ENCODE measurements at places on chromosomes 5 and 9.
A peak's percentile ranks its signal among the peaks of the same experiment; 100 is the strongest.

GRCh38 chr9:38119560-38120236 lies 50.7 kb upstream of the SHB start:
- no peaks in the 10 kb centered on the region for H3K4me1 ChIP-seq
- no peaks in the 10 kb centered on the region for H3K27me3 ChIP-seq
- H3K27ac ChIP-seq, result no peak overlapping the region
- no peak for DNase-seq

DNA sequence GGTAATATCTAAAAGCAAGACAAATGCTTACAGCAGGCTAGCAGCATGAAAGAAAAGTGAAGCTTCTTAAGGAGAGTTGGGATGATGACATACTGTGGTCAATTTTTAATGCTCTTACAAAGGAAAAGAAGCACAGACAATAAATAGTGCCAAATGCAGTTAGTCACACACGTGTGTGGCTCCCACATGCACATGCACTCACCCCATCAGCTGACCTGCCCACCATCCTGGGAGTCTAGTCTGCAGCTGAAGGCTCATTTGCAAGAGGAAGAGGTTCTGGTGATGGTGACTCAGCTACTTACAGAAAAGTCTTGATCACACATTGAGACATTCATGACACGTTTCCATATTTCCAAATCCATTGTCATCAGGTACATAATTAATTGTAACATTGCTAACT lies 129.3 kb downstream of the MRPL36 start:
- H3K27me3 ChIP-seq, result peaks cover 5% of the 10 kb centered on the region
- H3K27ac ChIP-seq, result no peak overlapping the region
- no peak for DNase-seq

DNA sequence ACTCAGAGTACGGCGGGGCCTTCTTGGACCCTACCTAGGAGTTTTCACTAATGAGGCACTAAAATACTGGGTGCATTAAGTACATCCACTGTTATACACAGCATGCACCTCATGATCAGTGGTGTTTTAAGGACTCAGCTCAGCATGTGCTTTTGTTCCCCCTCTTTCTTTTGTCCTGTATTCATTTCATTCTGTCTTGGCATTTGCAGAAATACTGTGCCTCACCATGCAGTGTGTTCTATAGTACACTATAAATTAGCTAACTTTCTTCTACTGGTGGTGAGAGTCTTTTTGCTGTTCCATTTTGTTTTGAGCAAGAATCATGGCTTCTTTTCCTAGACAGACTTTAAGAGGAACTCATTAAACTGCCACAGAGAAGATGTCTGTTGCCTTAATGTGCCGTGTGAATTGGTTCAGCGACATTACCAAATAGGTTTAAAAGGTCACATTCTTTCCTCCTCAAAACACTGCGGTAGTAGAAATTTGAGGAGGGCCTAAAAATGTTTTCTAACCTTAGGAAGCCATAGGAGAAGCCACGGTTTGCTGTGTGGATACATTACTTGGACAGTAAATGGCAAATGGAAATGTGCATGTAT lies 276.6 kb downstream of the MAST4 start:
- H3K36me3 ChIP-seq, result no peaks in the 10 kb centered on the region
- no peak overlapping the region for H3K4me3 ChIP-seq
- H3K27me3 ChIP-seq, result no peaks in the 10 kb centered on the region
- H3K4me1 ChIP-seq, result no peaks in the 10 kb centered on the region

- H3K4me1 ChIP-seq, result no peaks in the 10 kb centered on the region
- H3K4me3 ChIP-seq, result no peak overlapping the region
- DNase-seq, result no peak
- no peaks in the 10 kb centered on the region for H3K36me3 ChIP-seq
These were observed 78.7 kb downstream of the RFX3 start for GRCh38 chr9:3447143-3447542.

GRCh38 chr5:139377226-139377625 lies 5.9 kb downstream of the SLC23A1 start:
- no peaks in the 10 kb centered on the region for H3K27me3 ChIP-seq
- H3K27ac ChIP-seq, result no peak overlapping the region
- H3K4me3 ChIP-seq, result no peak overlapping the region
- no peaks in the 10 kb centered on the region for H3K4me1 ChIP-seq

DNA sequence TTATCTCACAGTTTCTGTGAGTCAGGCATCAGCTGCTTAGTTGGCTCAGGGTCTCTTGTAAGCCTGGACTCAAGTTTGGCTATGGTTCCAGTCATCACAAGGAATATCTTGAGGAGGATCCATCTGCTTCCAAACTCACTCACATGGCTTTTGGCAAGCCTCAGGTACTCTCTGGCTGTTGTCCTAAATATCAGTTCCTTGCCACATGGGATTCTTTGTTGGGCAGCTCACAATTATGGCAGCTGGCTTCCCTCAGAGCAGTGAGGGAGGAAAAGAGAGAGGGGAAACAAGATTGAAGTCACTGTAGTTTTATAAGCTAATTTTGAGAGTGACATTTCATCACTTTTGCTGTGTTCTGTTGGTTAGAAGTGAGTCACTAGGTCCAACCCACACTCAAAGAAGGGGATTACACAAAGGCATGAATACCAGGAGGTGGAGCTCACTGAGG lies 144.5 kb downstream of the GCNT1 start:
- no peaks in the 10 kb centered on the region for H3K4me1 ChIP-seq
- H3K4me3 ChIP-seq, result no peak overlapping the region
- H3K36me3 ChIP-seq, result no peaks in the 10 kb centered on the region
- H3K27ac ChIP-seq, result no peak overlapping the region
- no peaks in the 10 kb centered on the region for H3K27me3 ChIP-seq

GRCh38 chr5:8538821-8539220 lies 669.9 kb downstream of the MTRR start:
- no peaks in the 10 kb centered on the region for H3K4me1 ChIP-seq
- H3K4me3 ChIP-seq, result no peak overlapping the region
- no peak overlapping the region for H3K27ac ChIP-seq
- H3K27me3 ChIP-seq, result no peaks in the 10 kb centered on the region

DNA sequence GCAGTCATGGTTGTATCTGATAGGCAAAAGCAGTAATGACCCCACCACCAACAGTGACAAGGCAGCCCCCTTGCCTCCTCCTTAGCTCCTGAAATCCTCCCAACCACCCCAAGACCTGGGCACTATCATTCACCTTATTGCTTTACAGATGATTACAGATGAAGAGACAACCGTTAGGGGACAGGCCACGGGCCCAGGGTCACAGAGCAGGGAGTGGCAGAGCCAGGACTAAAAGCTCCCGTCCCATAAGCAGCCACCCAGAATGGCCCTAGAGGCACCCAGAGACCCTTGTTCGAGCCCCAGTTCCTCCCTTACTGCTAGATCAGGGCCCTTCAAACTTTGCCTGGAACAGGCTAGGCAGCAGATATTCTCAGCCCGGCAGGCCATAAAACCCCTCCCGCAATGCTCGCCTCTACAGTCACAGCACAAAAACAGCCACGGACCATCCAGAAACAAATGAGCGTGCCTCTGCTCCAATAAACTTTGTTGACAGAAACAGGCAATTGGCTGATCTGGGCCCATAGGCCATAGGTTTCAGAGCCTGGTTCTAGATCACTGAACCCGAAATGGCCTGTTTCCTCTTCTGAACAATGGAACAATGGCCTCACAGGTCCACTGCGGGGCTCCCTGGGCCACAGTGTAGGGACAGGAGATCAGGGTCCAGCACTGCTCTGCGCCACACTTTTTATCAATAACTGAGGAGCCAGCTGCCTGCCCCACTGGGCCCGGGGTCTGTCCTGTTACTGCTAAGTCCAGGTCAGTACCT lies 67.0 kb downstream of the LRSAM1 start:
- H3K36me3 ChIP-seq, result peaks cover 62% of the 10 kb centered on the region
- no peak for DNase-seq
- peaks cover 26% of the 10 kb centered on the region for H3K4me1 ChIP-seq
- H3K27me3 ChIP-seq, result no peaks in the 10 kb centered on the region
- H3K27ac ChIP-seq, result peak overlapping the region; percentile 13

DNA sequence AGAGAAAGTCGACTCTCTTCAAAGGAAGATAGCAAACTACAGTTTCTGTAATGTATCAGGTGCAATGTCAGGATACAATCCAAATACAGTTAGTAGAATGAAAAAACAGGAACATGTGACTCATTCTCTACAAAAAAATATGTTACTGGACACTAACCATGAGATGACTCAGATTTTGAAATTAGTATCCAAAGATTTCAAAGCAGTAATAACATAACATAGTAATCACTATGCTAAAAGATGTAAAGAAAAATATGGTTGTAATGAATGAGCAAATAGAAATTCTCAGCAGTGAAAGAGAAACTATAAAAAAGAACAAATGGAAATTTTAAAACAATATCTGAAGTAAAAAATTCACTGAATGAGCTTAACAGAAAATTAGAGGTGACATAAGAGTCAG lies 42.3 kb downstream of the SHOC1 start:
- H3K4me3 ChIP-seq, result no peak overlapping the region
- H3K27ac ChIP-seq, result no peak overlapping the region
- H3K36me3 ChIP-seq, result no peaks in the 10 kb centered on the region
- no peaks in the 10 kb centered on the region for H3K27me3 ChIP-seq
- no peak for DNase-seq
- H3K4me1 ChIP-seq, result no peaks in the 10 kb centered on the region

GRCh38 chr5:64108674-64109073 lies 57.0 kb upstream of the RNF180 start:
- no peak for DNase-seq
- no peaks in the 10 kb centered on the region for H3K27me3 ChIP-seq
- no peaks in the 10 kb centered on the region for H3K36me3 ChIP-seq
- no peak overlapping the region for H3K27ac ChIP-seq

- no peak for DNase-seq
- H3K27ac ChIP-seq, result no peak overlapping the region
- H3K4me1 ChIP-seq, result no peaks in the 10 kb centered on the region
- no peaks in the 10 kb centered on the region for H3K36me3 ChIP-seq
These were observed 259.0 kb downstream of the IRX2 start for GRCh38 chr5:2492476-2492875.

GRCh38 chr9:110081395-110081794 lies 126.6 kb downstream of the C9orf152 start:
- H3K4me3 ChIP-seq, result no peak overlapping the region
- peak overlapping the region; percentile 77 for H3K27ac ChIP-seq
- DNase-seq, result no peak
- H3K27me3 ChIP-seq, result no peaks in the 10 kb centered on the region

- no peaks in the 10 kb centered on the region for H3K4me1 ChIP-seq
- no peaks in the 10 kb centered on the region for H3K27me3 ChIP-seq
- H3K36me3 ChIP-seq, result no peaks in the 10 kb centered on the region
- no peak overlapping the region for H3K27ac ChIP-seq
- H3K4me3 ChIP-seq, result no peak overlapping the region
- no peak for DNase-seq
These were observed 19.5 kb downstream of the BTNL3 start for GRCh38 chr5:181008136-181008535.

- H3K27me3 ChIP-seq, result no peaks in the 10 kb centered on the region
- no peaks in the 10 kb centered on the region for H3K36me3 ChIP-seq
- H3K27ac ChIP-seq, result no peak overlapping the region
These were observed 234.2 kb downstream of the ZNF608 start for GRCh38 chr5:124512236-124512635.

- H3K27ac ChIP-seq, result no peak overlapping the region
- no peaks in the 10 kb centered on the region for H3K36me3 ChIP-seq
- no peak for DNase-seq
- H3K4me1 ChIP-seq, result peaks cover 4% of the 10 kb centered on the region
- no peaks in the 10 kb centered on the region for H3K27me3 ChIP-seq
These were observed 280.7 kb downstream of the SPOCK1 start for GRCh38 chr5:137218471-137218870.

DNA sequence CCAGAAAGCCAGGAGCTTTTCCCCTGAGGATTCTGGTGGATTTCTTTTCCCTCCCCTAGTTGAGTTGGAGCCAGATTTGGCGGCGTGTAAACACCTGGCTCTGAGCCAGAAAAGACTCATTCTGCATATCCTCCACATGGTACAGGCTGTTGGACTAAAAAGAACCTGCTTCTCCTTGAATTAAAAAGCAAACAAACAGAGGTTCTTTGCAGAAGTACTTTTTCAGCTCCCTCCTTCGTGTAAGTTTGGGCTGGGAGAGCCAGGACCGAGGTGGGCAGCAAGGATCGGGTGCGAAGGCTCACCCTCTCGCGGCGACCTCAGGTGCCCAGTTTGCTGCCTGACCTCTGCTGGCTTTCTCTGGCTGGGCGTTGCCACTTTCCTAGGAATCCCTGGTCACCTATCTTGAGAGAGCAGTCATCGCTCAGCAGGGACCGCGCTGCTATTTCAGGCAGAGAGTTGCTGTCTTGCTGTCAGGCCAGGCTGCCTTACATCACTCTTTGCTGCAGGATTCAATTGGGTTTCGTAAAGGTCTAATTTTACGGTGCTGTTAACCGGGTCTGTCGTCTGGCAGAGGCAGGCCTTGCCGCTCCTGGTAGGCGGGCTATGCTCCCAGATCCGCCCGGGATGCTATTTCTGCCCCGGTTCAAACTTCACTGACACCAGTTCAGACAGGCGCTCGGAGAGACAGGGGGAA lies 3.2 kb downstream of the PAPPA start:
- peak overlapping the region; percentile 86 for H3K4me3 ChIP-seq
- H3K4me1 ChIP-seq, result no peaks in the 10 kb centered on the region
- no peaks in the 10 kb centered on the region for H3K36me3 ChIP-seq
- peak overlapping the region; percentile 86 for H3K27ac ChIP-seq
- DNase-seq, result peak; percentile 62
- H3K27me3 ChIP-seq, result no peaks in the 10 kb centered on the region

- peak overlapping the region; percentile 82 for H3K4me3 ChIP-seq
- no peaks in the 10 kb centered on the region for H3K36me3 ChIP-seq
- H3K4me1 ChIP-seq, result peaks cover 7% of the 10 kb centered on the region
- DNase-seq, result no peak
These were observed 798 bp downstream of the MEGF9 start for GRCh38 chr9:120713257-120714087.

- H3K4me3 ChIP-seq, result no peak overlapping the region
- H3K36me3 ChIP-seq, result no peaks in the 10 kb centered on the region
- DNase-seq, result no peak
- H3K27me3 ChIP-seq, result no peaks in the 10 kb centered on the region
- no peak overlapping the region for H3K27ac ChIP-seq
- no peaks in the 10 kb centered on the region for H3K4me1 ChIP-seq
These were observed 139.5 kb upstream of the CYLC2 start for GRCh38 chr9:102855641-102856040.

GRCh38 chr9:92962303-92962649 lies 15.0 kb downstream of the FGD3 start:
- DNase-seq, result no peak
- H3K36me3 ChIP-seq, result no peaks in the 10 kb centered on the region
- no peaks in the 10 kb centered on the region for H3K4me1 ChIP-seq
- no peaks in the 10 kb centered on the region for H3K27me3 ChIP-seq

GRCh38 chr5:73727470-73727869 lies 101.5 kb downstream of the ARHGEF28 start:
- no peak for DNase-seq
- no peaks in the 10 kb centered on the region for H3K27me3 ChIP-seq
- peaks cover 25% of the 10 kb centered on the region for H3K4me1 ChIP-seq
- no peaks in the 10 kb centered on the region for H3K36me3 ChIP-seq

DNA sequence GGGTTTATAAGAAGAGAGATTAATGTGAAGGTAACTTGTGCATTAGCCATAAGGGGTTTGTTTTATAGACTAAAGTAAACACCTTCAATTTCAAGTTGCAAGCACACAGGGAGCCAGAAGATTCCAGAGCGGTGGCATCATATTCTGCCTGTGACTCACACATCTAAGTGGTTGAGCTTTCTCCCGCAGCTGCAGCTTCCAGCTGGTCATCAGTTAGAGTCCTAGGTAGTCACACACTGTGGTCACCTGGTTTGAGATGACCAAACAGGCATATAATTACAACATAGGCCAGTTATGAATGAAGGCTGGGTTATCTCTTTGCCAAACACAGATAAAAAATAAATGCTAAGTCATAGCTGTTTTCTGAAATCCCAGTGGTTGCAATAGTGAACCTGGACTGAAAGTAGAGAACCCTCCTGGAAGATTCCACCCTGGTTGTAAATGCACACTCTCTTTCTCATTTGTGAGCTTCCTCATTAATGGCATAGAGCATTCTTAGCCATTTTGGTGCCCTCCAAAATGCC lies 171.3 kb downstream of the GDNF start:
- H3K36me3 ChIP-seq, result no peaks in the 10 kb centered on the region
- H3K27ac ChIP-seq, result no peak overlapping the region
- H3K27me3 ChIP-seq, result no peaks in the 10 kb centered on the region
- no peak overlapping the region for H3K4me3 ChIP-seq
- H3K4me1 ChIP-seq, result peaks cover 2% of the 10 kb centered on the region
- no peak for DNase-seq

Data from ascending aorta (tissue), 2 donors.